ENCODE measurements at places on chromosomes 3 and 15. TPM values are rescaled to one million over a fixed set of nuclear protein-coding genes. Genes with fewer than 3 reads are reported as not detected.
A peak's percentile ranks its signal among the peaks of the same experiment; 100 is the strongest.

The TM4SF1 gene
- 177 TPM for total RNA-seq

GRCh38 chr15:58738046-58738707, 11.3 kb downstream of the ADAM10 start:
- no peak for DNase-seq

The MKRN2OS gene
- not detected for total RNA-seq

The CHST13 gene
- total RNA-seq = 2.7 TPM

DNA sequence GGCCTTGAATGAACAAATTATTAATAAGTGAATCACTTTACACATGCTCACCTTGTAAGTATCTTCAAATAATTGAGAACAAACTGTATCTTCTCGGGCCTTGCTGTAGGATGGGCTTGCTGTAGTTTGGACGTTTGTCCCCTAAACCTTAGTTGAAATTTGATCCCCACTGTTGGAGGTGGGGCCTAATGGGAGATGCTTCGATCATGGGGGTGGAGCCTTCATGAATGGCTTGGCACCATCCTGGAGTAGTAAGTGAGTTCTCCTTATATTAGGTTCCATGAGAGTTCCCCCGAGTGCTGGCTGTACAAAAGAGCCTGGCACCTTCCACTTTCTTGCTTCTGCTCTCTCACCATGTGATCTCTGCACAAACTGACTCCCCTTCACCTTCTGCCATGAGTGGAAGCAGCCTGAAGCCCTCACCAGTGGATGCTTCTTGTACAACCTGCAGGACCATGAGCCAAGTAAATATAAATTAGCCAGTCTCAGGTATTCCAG, 29.3 kb downstream of the PIGB start:
- DNase-seq = no peak

The CNTN6 gene
- total RNA-seq = 3.1 TPM

DNA sequence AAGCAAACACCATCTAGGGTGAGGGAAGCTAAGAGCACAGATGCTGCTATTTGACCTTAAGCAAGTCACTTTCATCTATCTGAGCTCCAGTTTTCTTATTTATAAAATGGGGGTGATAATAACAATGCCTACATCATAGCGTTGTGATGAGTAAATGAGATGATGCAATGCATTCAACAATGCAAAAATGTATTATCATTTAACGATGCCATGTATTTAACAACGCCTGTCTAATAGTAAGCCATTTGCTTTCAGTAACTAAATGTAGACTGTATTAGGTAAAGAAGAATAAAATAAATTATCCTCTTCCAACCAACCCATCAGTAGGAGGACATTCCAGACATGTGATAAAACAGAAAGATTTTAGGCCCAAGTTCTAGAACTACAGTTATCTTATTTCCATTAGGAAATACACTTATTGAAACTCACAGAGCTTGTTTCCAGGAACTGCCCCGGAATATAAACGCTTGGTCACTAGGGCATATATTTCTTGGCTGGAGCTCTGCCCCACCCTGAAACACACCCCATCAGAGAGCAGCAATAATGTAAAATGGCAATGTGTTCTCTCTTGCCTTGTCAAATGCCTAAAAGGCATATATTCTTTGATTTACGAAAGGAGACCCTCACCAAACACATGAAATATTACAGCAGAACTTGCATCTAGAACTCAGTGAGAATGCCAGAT, 128.3 kb downstream of the LIPC start:
- DNase-seq = no peak

The PLSCR4 gene
- total RNA-seq = 23.4 TPM

GRCh38 chr15:57994221-57995049, 71.1 kb downstream of the ALDH1A2 start:
- peak; percentile 71 for DNase-seq

The NTRK3 gene
- total RNA-seq = 5.6 TPM

The DTX3L gene
- 52.0 TPM for total RNA-seq

DNA sequence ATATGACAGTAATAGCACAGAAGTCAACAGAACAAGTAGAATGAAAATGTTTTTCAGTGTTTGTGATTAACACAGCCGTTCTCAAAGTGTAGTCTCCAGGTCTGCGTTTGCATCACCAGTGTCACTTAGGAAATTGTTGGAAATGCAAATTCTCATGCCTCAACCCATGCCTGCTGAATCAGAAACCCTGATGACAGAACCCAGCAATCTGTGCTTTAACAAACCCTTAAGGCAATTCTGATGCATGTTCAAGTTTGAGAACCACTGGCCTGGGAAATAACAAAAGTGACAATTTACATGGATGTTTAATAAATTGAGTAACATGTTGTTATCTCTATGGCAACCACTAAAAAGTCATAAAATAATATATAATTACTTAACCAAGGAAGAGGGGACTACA, 103.1 kb upstream of the ATP11B start:
- DNase-seq = no peak

The GATM gene
- total RNA-seq = 12.2 TPM

DNA sequence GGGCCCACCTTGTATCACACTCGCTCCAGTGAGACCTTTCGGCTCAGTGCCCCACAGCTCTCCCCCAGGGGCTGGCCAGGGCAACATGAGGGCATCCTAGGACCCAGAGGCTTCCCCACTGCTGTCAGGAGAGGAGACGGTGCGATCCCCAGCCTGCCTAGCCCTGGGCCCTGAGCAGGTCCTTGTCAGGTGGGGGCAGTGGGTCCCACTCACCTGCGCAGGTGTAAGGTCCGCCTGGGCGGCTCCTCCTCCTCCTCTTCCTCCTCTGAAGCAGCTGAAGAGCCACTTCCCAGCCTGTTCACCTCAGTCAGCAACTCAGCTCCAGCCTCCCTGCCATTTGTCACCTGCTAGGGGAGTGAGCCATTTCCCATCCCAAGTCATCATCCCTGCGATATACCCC, 9.6 kb downstream of the KIF7 start:
- no peak for DNase-seq

The LMAN1L gene
- total RNA-seq = 0.31 TPM

The GOLGA6L7 gene
- not detected for total RNA-seq

DNA sequence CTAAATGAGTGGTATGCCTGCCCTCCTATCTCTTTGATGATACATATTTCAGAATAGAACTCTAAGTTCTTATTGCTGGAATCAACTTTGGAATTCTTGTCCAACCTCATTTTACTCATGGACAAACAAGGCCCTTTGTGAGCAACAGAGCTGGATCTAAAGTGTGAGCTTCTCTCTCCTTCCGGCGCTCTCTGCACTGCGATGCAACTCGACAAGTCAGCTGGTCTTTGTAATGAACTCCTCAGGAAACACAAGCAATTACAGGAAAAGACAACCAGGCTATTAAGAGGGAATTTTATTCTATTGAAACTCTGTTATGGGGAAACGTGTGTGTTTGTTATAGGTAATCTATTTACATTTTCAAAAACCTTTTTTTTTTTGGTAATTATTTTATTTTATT, 20.3 kb upstream of the NRROS start:
- DNase-seq = no peak

The FRMD5 gene
- total RNA-seq = 1.1 TPM

The TNFAIP8L3 gene
- total RNA-seq = 4.4 TPM

DNA sequence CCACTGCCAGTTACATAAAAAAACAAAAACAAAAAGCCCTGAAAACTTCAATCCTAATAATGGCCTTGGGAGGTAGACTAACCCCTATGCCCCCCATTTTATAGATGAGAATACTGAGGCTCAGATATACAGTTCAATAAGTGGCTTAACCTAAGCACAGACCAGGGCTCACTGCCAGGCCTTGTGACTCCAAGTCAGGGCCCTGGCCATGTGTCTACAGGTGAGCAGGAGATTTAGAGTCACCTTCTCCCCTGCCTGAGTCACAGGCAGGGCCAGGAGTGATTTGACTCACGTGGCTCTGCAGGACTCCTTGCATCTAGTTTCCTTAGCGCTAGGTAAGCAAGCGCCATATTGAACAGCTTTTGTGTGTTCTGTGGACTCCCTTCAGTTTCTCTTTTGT, 98.6 kb upstream of the ETV5 start:
- DNase-seq = no peak

DNA sequence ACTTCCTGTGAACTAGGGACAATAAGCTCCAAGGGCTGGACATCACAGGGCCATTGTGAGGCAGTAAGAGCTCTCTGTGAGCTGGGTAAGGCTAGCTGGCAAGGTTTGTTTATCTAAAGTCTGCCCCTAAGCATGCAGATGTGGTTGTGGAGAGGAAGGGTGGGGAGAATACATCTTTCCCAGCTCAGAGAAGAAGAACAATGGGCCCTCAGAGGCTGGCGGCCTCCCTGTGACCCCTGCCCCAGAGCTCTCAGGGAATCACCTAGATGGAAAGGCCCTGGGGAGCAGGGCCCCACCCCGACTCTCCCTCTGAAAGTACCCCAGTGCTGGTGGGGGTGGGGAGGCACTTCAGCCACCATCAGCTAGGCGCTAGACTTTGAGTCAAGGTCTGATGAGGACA, 4.3 kb upstream of the AP3B2 start:
- no peak for DNase-seq

- DNase-seq = no peak
Observed at GRCh38 chr3:137789236-137789635, 25.1 kb downstream of the SOX14 start.

Measured in lung (tissue), 17 donors.